ENCODE measurements at places on chromosomes 12 and 14. TPM values are rescaled to one million over a fixed set of nuclear protein-coding genes. Genes with fewer than 3 reads are reported as not detected.

Gene SSTR1
- total RNA-seq, result 1.5 TPM

Gene ANAPC7
- 35.9 TPM for total RNA-seq

DNA sequence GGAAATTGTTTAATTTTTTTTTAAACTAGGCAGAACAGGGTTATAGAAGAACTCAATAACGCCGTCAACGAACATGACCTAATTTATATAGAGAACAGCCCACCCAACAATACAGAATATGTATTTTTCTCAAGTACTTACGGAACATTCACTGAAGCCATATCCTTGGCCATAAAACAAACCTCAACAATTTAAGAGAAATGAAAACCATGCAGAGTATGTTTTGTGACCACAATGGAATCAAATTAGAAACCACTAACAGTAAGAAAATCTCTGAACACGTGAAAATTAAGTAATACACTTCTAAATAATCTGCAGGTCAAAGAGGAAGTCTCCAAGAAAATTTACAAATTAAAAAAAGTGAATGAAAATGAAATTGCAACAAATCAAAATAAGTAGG, 9.4 kb downstream of the SART3 start:
- DNase-seq, result no peak

- no peak for DNase-seq
Measured at GRCh38 chr12:3043406-3043805, 33.8 kb upstream of the TSPAN9 start.

Gene NOXRED1
- total RNA-seq, result 0.23 TPM

Gene DHH
- 0.93 TPM for total RNA-seq

DNA sequence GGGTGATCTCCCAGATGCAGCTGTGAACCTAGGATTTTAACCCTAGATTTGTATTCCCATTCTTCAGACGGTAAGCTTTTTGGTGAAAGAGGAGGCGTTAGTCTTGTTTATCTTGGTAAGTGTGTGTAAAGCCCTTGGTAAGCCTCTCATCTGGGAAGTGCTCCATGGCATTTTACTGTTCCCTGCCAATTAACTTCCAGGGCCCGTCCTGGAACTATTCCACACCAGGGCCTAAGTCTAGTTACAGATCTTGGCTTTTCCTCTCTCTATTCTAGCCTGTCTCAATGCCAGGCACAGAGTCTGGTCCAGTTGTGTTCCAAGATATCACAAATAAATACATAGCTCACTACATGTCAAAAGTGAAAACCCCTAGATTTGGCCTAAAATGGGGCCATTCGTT, 42.4 kb downstream of the YEATS4 start:
- DNase-seq, result no peak

Gene OR6C2
- not detected for total RNA-seq

GRCh38 chr12:68237078-68237477, 11.5 kb upstream of the IL26 start:
- no peak for DNase-seq

Data from posterior vena cava (tissue), 2 donors.